ENCODE measurements at places on chromosomes 16 and 17.

DNA sequence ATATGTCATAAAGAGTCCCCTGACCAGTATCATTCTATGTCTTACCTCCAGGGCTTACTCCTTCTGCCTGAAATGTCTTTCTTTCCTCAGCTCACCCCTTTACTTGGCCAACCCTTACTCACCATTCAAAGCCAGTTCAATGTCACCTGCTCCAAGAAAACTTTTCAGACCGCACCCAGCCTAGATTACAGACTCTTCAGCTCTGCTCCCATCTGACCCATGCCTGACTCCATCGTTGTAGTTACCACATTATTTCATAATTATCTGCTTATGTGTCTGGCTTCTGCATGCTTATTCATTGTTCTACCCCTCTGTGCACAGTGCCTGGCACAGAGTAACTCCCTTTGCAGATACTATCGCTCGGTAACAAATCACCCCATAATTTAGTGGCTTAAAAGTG lies 62.5 kb upstream of the TOB1 start:
- DNase-seq = no peak

GRCh38 chr17:5198472-5198871 lies 6.8 kb upstream of the ZNF594 start:
- no peak for DNase-seq

DNA sequence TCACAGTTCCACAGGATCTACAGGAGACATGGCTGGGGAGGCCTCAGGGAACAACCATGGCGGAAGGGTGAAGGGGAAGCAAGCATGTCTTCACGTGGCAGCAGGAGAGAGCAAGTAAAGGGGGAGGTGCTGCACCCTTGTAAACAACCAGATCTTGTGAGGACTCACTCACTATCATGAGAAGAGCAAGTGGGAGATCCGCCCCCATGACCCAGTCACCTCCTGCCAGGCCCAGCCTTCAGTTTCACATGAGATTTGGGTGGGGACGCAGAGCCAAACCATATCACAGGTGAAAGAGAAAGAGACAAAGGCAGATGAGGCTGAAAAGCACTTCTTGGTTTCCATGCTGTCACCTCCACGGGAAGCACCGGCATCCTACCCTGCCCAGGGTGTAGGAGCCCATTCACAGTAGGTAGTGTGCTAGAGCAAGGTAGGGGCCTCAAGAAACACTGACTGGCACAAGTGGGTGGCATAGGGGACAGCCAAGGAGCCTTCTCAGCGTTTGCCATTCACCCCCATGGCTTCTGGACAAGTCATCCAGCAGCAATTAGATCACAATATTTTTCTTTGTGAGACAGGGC lies 6.6 kb downstream of the NARF start:
- DNase-seq = no peak

- DNase-seq = no peak
Observed at GRCh38 chr17:36862116-36862920, 75.0 kb upstream of the LHX1 start.

DNA sequence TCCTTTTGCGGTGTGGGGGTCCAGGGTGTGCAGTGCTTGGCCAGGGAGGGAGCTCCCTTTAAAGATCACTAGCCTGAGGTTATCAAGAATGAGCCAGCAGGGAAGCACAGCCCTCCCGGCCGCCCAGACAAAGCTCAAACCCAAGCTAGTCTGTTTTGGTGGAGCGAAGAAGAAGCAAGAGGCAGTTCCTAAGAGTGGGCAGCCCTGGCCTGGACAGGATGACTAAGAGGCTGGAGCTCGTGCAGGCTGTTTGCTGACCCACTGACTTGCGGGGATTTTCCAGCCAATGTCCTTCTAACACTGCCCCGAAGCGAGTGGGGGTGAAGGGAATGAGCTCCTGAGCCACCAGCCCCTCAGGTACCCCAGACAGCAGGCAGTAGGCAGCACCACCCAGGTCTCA lies 134.4 kb downstream of the COPRS start:
- DNase-seq = no peak

DNA sequence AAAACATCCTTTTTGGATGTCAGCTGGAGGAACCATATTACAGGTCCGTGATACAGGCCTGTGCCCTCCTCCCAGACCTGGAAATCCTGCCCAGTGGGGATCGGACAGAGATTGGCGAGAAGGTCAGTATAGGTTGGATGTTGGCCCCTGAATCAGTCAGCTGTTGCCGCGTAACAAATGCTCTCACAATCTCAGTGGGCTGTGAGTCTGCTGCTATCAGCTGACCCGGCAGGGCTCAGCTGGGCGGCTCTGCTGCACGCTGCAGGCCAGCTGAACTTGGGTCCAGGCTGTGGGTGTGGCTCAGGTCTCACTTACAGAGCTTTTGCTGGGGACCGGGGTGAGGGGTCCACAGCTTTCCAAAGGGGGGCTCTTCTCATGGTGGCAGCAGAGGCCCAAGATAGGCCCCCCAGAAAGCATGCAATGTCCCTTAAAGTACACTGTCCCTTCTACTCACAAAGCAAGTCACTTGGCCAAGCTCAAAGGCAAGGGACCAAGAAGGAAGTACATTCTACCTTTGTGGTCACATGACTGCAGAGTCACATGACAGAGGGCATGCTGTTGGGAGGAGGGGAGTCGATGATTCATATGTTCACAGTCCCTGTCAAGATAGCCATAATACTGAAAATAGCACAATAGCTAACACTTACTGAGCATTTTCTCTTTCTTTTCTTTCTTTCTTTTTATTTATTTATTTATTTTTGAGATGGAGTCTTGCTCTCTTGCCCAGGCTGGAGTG lies 134.2 kb downstream of the ABCC1 start:
- DNase-seq = peak; percentile 24

DNA sequence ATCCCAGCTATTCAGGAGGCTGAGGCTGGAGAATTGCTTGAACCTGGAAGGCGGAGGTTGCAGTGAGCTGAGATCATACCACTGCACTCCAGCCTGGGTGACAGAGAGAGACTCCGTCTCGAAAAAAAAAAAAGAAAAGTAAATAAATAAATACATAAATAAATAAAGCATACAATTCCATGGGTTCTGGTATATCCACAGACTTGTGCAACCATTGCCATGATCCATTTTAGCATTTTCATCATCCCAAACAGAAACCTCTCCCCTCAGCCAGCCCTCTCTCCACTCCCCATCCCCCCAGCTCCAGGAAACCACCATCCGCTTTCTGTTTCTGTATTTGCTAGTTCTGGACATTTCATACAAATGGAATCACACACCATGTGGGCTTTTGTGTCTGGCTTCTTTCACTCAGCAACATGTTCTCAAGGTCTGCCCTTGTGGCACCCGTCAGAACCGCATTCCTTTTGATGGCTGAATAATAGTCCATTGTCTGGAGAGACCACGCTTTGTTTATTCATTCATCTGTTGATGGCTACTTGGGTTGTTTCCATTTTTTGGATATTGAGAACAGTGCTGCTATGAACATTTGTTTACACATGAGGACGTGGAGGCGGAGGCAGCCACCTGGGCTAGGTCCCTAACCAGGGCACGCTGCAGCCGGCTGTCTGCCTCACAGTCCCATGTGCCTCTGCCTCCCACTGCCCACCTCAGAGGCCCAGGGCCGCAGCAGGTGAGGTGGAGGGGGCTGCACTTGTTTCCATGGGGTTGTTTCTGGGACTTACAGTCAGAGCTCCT lies 76.2 kb downstream of the NT5M start:
- no peak for DNase-seq

DNA sequence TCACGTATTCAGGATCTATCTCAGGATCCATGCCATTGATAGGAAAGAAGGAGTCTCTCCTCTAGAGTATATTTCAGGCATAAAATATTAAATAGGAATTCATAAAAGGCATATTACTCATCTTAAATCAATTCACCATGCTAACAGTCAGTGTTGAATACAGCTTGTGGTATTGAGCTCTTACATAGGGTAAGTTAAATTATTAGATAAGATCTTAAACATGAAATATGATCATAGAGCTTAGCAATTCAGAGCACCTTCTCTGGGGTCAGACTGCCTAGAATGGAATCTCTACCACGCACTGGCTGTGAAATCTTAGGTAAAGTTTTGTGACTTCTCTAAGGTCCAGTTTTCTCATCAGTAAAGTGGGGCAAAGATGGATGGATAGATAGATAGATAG lies 20.7 kb downstream of the MARCHF10 start:
- DNase-seq = no peak

DNA sequence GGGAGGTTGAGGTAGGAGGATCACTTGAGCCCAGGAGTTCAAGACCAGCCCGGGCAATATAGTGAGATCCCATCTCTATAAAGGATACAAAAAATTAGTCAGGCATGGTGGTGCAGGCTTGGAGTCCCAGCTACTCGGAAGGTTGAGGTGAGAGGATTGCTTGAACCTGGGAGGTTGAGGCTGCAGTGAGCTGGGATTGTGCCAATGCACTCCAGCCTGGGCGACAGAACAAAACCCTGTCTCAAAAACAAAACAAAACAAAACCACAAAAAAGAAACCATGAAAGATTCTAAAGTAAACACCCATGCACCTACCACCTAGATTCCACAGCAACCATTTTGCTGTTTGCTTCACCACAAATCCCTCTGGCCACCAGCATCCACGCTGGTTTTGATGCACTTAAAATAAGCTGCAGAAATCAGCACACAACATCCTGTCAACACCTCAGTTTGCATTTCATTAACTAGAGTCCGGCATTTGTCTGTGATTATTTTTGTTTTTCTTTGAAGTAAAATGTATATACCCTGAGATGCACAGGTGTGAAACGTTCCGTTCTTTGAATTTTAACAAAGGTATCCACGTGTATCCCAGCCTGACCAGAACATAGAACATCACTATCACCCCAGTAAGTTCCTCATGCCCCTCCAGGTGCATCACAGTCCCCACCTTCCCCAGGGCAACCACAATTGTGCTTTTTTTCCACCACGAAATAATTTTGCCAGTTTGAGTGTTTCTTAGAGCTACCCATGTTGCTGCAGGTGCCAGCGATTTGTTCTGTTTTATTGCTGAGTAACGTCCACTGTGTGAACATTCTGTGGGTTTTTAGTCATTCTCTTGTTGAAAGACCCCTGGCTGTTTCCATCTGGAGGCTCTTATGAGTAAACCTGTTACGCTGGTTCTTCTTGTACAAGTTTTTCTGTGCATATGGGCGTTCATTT lies 191.5 kb downstream of the SEC14L1 start:
- peak; percentile 75 for DNase-seq

DNA sequence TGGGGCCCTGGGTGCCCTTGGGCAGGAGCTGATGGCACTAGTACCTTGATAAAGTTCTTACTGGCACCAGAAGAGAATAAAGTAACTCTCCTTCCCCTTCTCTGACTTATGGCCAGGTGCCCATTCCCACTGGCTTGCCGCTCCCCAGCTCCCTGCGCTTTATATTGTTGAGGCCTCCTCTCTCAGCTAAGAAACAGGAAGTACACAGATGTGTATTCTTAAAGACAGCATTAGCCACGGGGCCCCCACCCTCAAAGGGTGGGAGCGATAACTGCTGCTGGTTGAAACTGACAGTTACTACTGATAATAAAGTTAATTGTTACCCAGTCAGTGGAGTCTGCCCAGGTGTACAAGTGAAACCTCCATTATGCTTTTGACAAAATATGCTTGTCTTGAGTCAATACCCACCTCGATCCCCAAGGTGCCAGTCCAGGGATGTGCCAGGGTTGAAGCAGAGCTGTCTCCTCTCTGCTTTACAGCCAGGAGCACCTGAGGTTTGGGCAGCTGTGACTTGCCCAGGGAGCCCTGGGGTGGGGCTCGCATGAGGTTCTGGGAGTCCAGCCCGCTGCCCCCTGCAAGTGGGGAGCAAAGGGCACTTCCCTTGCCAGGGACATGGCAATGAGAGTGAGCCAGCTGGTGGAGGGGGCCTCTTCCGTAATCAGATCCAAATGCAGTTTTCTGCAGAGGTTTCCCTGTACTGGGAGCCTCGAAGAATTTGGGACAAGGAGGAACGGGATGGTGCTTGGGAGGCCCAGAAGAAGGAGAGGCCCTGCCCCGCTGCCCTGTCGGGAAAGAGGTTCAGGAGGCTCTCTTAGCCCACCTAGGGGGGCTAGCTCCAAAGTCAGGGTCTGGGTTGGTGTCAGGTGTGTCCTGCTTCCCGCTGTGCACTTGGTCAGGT lies 5.4 kb upstream of the CLDN9 start:
- DNase-seq = no peak
